Spleen (tissue), 13 donors: ENCODE measurements at places on chromosomes 1 and 21. TPM values are rescaled to one million over a fixed set of nuclear protein-coding genes. Genes with fewer than 3 reads are reported as not detected.

GRCh38 chr1:226862890-226863289 is 7.5 kb upstream of the PSEN2 start:
- no peak overlapping the region for H3K4me3 ChIP-seq
- H3K4me1 ChIP-seq: no peaks in the 10 kb centered on the region
- no peaks in the 10 kb centered on the region for H3K36me3 ChIP-seq
- no peak for DNase-seq
- no peaks in the 10 kb centered on the region for H3K27me3 ChIP-seq
- no peak overlapping the region for H3K27ac ChIP-seq

DNA sequence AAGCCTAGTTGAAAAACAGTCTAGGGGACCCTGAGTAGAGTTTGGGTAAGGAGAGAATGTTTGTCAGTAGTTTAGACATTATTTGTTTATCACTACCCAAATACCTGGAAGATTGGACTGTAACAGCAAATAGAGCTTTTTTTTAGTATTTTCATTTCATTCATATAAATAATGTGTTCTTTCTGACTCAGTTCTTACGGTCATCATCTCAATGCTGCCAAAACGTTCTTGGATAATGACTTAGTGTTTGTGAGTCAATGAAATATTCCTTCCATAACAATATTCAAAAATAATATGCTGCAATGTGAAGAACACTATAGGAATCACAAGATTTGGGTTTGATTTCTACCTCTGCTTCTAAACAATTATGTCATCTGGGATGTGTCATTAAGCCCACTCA is 400.0 kb upstream of the PKN2 start:
- H3K27me3 ChIP-seq: no peaks in the 10 kb centered on the region
- H3K4me1 ChIP-seq: no peaks in the 10 kb centered on the region
- H3K36me3 ChIP-seq: no peaks in the 10 kb centered on the region
- no peak overlapping the region for H3K27ac ChIP-seq

DNA sequence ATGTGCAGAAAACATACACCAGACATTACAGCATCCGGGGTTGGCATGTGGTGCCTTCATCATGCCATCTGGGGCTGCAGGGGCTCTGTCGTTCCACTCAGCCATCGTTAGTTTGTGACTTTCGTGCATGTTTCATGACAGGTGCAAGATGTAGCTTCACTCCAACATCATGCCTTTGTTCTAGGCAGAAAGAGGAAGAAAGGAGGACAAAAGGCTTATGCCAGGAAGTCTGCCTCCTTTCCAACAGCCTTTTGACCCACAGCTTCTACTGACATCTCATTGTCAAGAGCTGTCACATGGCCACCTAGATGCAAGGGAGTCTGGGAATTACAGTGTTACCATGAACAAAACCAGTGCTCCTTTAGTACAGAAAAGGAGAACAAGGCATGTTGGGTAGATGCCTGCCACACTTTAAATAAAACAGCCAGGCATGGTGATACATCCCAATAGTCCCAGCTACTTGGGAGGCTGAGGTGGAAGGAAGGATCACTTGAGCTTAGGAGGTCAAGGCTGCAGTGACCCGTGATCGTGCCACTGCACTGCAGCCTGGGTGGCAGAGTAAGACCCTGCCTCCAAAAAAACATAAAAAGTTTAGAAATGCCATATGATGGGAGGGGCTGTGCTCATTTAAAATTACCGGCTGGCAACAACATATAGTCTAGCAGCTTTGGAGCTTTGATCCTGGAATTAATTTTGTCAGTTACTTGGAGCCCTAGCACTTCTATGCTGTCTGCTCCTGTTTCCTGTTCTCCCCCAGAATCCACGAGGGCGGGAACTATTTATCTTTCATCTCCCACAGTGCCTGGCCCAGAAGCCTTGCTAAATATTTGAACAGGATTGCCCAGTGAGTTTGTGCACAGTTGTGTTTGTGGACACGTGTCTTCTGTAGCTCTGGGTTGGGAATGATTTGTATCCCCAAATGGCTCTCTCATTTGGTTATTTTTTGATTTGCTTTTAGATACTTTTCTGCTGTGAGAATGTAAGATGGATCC is 7.4 kb downstream of the DOP1B start:
- no peak overlapping the region for H3K27ac ChIP-seq
- no peak for DNase-seq
- no peak overlapping the region for H3K4me3 ChIP-seq

- no peaks in the 10 kb centered on the region for H3K4me1 ChIP-seq
- no peak overlapping the region for H3K4me3 ChIP-seq
- no peak overlapping the region for H3K27ac ChIP-seq
- no peak for DNase-seq
These were observed 78.1 kb upstream of the B3GALT2 start for GRCh38 chr1:193264313-193265065.

- H3K27me3 ChIP-seq: peaks cover 17% of the 10 kb centered on the region
- H3K36me3 ChIP-seq: no peaks in the 10 kb centered on the region
- H3K4me3 ChIP-seq: peak overlapping the region; percentile 35
- DNase-seq: peak; percentile 61
- H3K4me1 ChIP-seq: peaks cover 6% of the 10 kb centered on the region
These were observed 712 bp downstream of the TEKT2 start for GRCh38 chr1:36084497-36085115.

GRCh38 chr1:57384901-57385300 is 39.0 kb downstream of the DAB1 start:
- H3K27me3 ChIP-seq: no peaks in the 10 kb centered on the region
- no peaks in the 10 kb centered on the region for H3K4me1 ChIP-seq
- no peak overlapping the region for H3K27ac ChIP-seq
- no peak overlapping the region for H3K4me3 ChIP-seq

DNA sequence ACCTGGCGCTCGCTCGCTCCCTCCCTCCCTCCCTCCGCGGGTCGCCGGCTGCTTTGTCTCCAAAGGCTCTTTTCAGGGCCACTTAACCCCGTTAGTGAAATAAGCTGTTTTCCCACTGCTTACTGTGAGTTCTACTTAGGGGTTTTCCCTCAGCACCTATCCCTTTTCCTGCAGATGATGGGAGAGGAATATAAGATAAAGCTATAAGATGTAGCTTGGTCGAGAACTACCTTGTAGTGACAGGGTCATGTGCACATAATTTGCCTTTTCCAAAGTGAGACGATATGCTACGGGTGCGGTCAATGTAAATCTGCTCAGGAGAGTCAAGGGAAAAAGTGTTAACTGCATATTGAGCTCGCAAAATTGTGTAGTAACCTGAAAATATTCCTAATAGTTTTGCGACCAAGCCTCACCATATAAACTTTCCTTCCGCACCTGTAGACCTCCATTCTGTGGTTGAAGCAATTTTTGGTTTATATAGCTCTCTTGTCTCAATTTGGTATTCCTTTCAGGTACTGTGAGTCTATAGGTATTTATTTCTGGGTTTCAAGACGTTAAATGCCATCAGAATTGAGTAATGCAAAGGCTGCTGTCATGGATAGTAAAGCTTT is 55.8 kb upstream of the BOLA1 start:
- no peaks in the 10 kb centered on the region for H3K36me3 ChIP-seq
- DNase-seq: peak; percentile 41
- peak overlapping the region; percentile 92 for H3K27ac ChIP-seq
- H3K4me3 ChIP-seq: peak overlapping the region; percentile 35
- peaks cover 52% of the 10 kb centered on the region for H3K4me1 ChIP-seq
- no peaks in the 10 kb centered on the region for H3K27me3 ChIP-seq

DNA sequence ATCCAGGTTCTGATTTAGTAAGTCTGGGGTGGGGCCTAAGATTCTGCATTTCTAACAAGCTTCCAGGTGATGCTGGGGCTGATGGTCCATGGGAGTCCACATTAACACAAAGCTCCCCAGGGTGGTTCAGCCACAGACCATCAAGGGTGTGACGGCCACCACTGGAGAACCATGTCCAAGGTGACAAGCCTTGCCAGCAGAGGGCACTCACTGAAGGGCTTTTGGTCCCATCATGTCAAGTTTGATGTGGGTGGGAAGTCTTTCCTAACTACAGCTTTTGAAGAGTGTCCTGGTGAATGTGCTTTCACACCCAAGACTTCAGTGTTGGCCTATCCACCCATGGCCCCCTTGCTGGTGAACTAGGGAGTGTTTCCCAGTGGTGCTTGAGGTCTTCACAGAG is 67.1 kb downstream of the UBE2T start:
- peak; percentile 72 for DNase-seq
- no peaks in the 10 kb centered on the region for H3K36me3 ChIP-seq
- no peak overlapping the region for H3K4me3 ChIP-seq
- H3K27ac ChIP-seq: no peak overlapping the region
- no peaks in the 10 kb centered on the region for H3K4me1 ChIP-seq
- H3K27me3 ChIP-seq: no peaks in the 10 kb centered on the region

DNA sequence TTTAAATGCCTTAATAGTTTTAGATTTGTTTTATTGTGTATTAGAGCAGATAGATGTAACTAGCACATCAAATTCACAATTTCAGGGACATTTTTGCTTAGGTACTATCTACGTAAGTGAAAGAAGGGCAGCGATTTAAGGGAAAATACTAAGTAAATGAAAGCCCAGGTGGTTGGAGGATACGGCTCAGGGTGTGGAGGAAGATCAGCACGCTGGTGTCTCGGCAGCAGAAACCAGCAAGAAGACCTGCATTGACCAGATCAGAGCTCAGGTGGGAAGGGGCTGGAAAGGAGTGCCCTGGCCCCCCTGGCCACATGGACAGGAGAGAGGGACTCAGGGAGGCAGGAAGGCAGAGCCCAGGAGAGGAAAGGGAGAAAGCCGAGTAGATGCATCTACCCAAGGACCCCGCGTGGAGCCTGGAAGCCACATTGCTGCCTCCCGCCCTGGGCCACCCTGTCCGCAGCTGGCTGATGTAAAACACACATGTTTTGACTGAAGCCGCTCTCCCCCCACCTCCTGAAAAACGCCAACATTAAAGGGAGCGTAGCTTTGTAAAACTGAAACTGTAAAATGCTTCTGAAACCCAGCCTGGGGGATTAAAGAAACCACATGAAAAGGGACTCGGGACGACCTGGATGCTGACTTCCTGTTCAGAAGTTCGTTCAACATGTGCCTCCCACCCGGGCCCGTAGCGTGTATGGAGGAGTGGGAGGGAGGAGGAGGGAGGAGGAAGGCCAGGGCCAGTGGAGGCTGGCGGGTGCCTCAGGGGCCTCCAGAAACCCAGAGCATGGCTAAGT is 72.6 kb upstream of the TARDBP start:
- no peak for DNase-seq
- H3K4me1 ChIP-seq: peaks cover 14% of the 10 kb centered on the region
- H3K27me3 ChIP-seq: peaks cover 3% of the 10 kb centered on the region
- H3K36me3 ChIP-seq: no peaks in the 10 kb centered on the region

DNA sequence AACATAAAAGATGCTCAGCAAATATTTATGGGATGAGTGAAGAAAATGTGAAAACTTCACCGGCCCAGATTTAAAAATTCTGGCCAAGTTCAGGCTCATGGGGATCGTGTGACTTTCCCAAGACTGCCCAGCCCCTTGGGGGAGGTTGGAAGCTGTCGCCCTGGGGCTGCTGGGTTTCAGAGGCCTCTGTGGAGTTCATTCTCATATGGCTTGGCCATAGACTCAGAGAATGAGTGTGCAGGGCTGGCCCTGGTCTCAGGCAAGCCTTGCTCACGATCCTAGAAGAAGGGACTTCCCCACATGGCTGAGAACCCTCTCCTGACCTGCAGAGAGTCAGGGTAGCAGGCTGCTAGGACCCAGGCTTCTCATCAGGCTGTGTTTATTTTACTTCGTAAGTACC is 24.6 kb downstream of the PADI2 start:
- DNase-seq: no peak
- H3K4me3 ChIP-seq: no peak overlapping the region
- no peak overlapping the region for H3K27ac ChIP-seq
- peaks cover 6% of the 10 kb centered on the region for H3K27me3 ChIP-seq

DNA sequence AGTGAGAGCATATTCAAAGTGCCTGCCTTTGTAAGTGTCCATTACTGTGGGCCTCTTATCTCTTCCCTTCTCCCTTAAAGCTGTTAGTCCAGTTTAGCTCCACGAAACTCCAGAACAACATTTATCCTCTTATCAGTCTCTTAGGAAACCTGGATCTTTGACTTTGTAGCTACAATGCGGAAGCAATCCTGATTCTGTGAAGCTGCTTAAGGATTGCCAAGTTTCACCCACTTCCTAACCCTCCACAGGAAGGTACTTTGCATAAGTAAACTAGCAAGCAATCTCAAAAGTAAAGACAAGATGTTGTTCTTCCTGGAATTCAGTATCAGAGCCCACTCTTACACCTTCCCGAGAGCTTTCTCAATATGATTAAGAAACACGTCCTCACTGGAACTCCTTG is 164.9 kb upstream of the USP25 start:
- H3K4me1 ChIP-seq: no peaks in the 10 kb centered on the region
- no peak overlapping the region for H3K27ac ChIP-seq
- H3K27me3 ChIP-seq: no peaks in the 10 kb centered on the region
- no peak for DNase-seq
- no peaks in the 10 kb centered on the region for H3K36me3 ChIP-seq

DNA sequence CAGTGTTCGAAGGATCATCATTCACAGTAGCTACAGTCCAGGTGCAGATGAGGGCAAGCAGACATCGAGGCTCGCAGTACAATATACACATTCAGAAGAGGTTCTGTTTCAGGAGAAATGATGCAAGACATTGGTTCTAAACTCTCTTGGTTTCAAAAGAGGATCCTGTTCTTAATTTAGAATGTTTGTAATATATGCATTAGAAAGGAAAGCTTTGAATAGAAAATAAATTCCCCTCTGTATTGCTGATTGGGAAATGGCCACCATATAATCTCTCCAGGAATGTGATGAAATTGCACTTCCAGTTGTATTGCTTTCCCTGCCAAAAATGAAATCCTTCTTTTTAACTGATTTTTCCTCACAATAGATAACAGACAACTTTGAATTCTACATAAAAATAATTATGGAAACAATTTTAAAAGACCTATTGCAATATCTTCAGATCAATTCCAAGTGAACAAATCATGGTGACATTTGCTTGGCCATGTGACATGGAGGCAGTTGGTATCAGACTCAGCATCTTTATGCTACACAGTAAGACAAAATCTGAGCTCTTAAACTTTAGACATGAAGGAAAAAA is 27.6 kb upstream of the SIPA1L2 start:
- no peaks in the 10 kb centered on the region for H3K36me3 ChIP-seq
- no peaks in the 10 kb centered on the region for H3K27me3 ChIP-seq
- no peak overlapping the region for H3K27ac ChIP-seq
- no peaks in the 10 kb centered on the region for H3K4me1 ChIP-seq

- no peak for DNase-seq
- peaks cover 17% of the 10 kb centered on the region for H3K4me1 ChIP-seq
- H3K27me3 ChIP-seq: no peaks in the 10 kb centered on the region
- no peaks in the 10 kb centered on the region for H3K36me3 ChIP-seq
- peak overlapping the region; percentile 65 for H3K27ac ChIP-seq
- no peak overlapping the region for H3K4me3 ChIP-seq
These were observed 16.1 kb downstream of the FCRL1 start for GRCh38 chr1:157803851-157804250.

The SMCP gene
- polyA plus RNA-seq: not detected

The C1QA gene
- polyA plus RNA-seq: 296 TPM

The UQCRHL gene
- polyA plus RNA-seq: 1.9 TPM

The TLR5 gene
- 1.6 TPM for polyA plus RNA-seq

The RASSF5 gene
- 35.8 TPM for polyA plus RNA-seq

The ATP6V1G3 gene
- not detected for polyA plus RNA-seq

The NBL1 gene
- 16.6 TPM for polyA plus RNA-seq

The DNMT3L gene
- polyA plus RNA-seq: not detected

The MPZ gene
- polyA plus RNA-seq: 1.5 TPM
